Hematopoietic multipotent progenitor cell treated with erythropoietin and hydrocortisone succinate and interleukin-3 and kit ligand, for 17 days (in vitro differentiated cells): ENCODE measurements at places on chromosomes 7 and 10.

- DNase-seq: no peak
Measured at GRCh38 chr7:29337546-29338116, 143.1 kb downstream of the CHN2 start.

DNA sequence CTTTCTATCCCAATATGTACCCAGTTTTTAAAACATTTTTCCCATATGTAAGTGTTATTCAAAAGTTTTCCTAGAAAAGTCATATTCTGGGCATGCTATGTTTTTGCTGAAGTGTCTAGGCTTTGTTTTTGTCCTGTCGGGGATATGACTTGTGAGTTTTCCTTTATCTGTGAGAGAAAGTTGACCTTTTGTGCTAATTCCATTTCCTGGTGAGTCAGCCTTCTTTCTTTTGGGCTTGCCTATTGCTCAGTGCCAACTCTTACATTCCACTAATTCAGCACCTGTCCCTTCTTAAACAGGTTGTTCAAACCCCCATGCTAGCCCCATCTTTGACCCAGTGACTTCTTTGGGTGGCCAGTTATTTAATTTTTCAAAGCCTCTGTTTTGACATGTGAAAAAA is 146.2 kb downstream of the AHR start:
- no peak for DNase-seq

GRCh38 chr10:1451362-1451888 is 285.9 kb downstream of the ADARB2 start:
- no peak for DNase-seq

- DNase-seq: no peak
Measured at GRCh38 chr7:75951506-75951905, 36.6 kb downstream of the POR start.

GRCh38 chr10:11358011-11358410 is 253.4 kb downstream of the USP6NL start:
- no peak for DNase-seq

DNA sequence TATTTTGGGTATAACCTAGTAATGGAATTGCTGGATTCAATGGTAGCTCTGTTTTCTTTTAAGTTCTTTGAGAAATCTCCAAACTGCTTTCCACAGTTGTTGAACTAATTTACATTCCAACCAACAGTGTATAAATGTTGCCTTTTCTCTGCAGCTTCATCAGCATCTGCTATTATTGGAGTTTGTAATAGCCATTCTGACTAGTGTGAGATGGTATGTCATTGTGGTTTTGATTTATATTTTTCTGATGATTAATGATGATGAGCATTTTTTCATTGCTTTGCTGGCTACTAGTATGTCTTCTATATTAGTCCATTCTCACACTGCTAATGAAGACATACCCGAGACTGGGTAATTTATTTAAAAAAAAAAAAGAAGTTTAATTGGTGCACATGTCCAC is 248.6 kb upstream of the MAGI2 start:
- no peak for DNase-seq

DNA sequence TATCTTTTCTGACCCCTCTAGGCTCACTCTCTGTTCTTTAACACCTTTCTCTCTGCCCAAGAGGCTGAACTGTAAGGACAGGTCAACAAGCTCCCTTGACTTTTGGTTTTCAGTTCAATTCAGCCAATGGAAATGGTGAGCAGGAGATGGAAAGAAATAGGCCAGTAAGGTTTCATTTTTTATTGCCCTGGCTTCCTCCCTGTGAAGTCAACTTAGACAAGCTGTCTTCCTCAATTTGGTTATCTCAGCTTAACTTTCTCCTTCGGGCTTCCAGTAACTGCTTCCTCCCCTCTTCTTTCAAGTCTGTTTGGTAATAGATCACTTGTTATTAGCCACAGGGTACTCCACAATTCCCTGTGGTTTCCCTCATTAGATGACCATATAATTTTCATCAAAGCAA is 19.7 kb downstream of the LIPK start:
- no peak for DNase-seq

- DNase-seq: no peak
Measured at GRCh38 chr7:130882396-130882795, 148.4 kb upstream of the KLF14 start.

- DNase-seq: peak; percentile 56
Measured at GRCh38 chr10:112434988-112435619, 11.6 kb downstream of the ZDHHC6 start.

DNA sequence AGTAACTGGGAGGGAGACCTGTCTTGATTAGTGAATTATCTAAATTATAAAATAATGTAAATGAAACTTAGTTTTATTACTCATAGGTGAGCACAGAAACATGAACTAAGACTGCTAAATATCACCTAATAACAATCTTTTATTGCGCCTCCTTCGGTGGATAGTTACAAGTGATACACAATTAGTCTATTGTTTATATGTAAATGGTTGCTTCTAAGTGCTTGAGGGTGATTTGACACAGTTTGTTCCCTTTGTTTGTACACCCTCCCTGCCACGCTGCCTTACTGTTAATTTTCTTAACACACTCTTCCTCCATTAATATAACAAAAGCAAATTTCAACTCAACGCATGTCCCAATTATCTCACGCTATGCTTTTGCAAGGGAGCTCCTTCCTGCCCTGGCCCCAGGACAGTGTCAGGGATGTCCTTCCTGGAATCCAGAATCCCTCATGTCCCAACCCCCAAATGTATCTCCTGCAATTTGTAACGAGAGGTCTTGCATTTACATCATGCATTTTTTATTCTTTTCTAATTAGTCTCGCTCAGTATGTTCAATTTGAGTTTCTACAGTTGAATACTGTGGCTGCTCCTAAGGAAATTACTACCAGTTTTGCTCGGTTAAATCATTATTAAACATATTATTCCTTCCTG is 4.2 kb downstream of the NPSR1 start:
- no peak for DNase-seq

DNA sequence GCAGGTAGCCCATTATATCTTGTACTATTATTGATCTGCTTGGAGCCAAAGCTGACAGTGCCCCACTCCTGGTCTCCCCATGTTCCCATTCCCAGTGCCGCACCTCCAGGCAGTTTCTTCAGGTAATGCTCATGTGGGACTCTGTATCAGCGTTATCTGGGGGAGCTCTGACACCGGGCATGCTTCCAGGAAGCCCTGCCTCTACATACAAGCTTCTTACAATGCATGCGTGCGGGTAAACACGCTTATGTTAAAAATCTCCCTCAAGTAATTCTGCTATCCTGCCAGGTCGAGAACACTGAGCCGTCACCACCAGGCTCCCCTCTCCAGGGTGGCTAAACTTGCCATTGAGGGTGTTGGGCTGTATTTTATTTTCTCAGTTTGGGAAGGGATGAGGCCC is 61.6 kb upstream of the LBX1 start:
- DNase-seq: no peak

GRCh38 chr10:75773813-75774782 is 342.7 kb downstream of the LRMDA start:
- DNase-seq: no peak

GRCh38 chr7:44398511-44398911 is 73.1 kb upstream of the CAMK2B start:
- no peak for DNase-seq

GRCh38 chr7:129782818-129783583 is 169.8 kb downstream of the UBE2H start:
- DNase-seq: no peak

- DNase-seq: peak; percentile 76
Measured at GRCh38 chr7:30915005-30915601, 3.5 kb downstream of the AQP1 start.

GRCh38 chr7:18317941-18318340 is 177.6 kb upstream of the HDAC9 start:
- no peak for DNase-seq

GRCh38 chr10:12333380-12334185 is 15.8 kb upstream of the CAMK1D start:
- no peak for DNase-seq
